ENCODE measurements at places on chromosomes 16 and 17. TPM values are rescaled to one million over a fixed set of nuclear protein-coding genes. Genes with fewer than 3 reads are reported as not detected.
A peak's percentile ranks its signal among the peaks of the same experiment; 100 is the strongest.

- DNase-seq, result no peak
Observed at GRCh38 chr17:66468241-66469087, 166.1 kb downstream of the PRKCA start.

The CAVIN1 gene
- total RNA-seq, result 75.8 TPM

GRCh38 chr16:4891097-4891885, 44.0 kb downstream of the UBN1 start:
- DNase-seq, result no peak

- peak; percentile 78 for DNase-seq
Observed at GRCh38 chr16:72561-73548, at the start of gene RHBDF1. TSS of gene RHBDF1 (minus strand) at chr16:72631. CDS start at chr16:65015, 7,616 bp downstream.

DNA sequence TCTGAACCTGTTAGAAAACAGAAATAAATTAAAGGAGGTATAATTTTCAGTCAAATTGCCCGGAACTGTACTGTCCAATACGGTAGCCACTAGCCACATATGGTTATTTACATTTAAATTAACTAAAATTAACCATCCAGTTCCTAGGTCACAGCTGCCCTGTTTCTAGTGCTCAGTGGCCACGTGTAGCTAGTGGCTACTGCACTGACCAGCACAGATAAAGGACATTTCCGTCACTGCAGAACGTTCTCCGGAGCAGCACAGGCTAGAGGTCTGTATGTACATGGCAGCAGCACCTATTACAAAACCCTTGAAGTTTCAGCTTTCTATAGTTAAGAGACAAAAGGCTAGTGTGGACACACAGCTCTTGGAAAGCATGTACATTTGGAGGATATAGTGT, 33.7 kb downstream of the CPSF4L start:
- DNase-seq, result no peak

The TRPV3 gene
- total RNA-seq, result 0.33 TPM

The AHSP gene
- not detected for total RNA-seq

DNA sequence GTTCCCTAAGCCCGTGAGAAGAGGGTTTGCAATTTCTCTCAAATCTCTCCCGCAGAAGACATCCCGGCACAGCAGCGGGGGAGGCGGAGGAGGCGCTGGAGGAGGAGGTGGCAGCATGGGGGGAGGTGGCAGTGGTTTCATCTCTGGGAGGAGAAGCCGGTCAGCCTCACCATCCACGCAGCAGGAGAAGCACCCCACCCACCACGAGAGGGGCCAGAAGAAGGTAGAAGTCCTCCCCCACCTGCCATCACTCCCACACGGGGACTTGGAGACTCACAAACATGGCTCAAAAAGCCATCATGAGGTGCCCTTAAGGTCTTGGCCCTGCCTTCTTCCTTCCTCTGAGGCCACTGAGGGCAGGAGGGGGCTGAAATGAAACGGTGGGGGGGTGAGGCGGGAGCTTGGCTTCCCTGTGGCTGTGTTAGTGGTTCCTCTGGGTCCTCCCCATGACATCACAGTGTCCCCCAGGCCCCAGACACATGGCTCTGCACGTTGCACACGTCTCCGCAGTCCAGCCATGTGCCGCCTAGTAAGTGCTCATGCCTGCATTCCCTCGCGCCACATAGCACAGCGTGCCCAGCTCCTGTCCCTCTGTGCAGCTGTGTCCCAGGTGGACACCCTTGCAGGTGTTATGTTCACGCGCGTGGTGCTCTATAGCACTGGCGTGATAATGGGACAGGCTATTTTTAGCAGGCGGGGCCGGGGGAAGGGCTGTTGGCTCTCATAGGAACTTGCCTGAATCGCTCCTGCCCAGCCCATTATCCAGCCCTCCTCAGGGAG, 6.9 kb downstream of the MLLT6 start:
- DNase-seq, result no peak

DNA sequence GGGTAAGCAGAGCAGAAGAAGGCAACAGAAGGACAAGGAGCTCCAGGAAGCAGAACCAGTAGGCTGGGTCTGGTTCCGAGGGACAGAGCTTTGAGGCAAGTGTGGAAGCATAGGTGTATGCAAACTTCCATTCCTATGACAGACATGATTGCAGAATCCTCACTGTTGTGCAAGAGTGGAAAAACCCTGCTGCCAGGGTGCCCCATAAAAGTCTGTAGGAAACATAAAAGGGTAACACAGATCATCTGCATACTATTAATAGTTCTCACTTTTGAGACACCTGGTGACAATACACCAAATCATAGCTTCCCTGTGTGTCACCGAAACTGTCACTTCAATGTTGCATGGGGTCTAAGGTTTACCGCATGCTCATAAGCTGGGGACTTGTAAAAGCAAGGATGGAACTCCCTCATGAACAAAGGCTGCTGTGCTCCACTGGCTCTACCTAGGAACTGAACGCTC, 39.7 kb downstream of the ARHGAP17 start:
- no peak for DNase-seq

DNA sequence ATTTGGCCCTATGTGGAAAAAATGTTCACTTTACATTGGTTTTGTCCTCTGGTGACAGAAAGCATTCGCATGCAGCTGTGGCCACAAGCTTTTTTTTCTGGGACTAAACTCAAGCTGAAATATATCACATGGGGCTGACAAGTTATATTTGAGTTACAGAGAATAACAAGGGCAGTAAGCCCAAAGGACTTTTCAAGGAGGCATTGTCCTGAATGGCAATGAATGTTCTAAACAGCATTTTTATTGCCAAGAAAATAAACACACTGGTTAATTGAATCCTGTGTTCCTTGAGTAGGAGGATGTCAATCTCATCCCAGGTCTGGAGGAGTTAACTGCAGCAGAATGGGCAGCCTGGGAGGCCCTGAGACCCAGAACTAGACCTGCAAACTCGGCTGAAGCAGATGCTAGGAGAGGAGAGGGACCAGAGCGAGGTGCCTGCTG, 114.5 kb downstream of the COPRS start:
- no peak for DNase-seq

- DNase-seq, result peak; percentile 69
Observed at GRCh38 chr17:27550974-27551505, 79.9 kb upstream of the LGALS9 start.

The MT1G gene
- total RNA-seq, result 95.2 TPM

DNA sequence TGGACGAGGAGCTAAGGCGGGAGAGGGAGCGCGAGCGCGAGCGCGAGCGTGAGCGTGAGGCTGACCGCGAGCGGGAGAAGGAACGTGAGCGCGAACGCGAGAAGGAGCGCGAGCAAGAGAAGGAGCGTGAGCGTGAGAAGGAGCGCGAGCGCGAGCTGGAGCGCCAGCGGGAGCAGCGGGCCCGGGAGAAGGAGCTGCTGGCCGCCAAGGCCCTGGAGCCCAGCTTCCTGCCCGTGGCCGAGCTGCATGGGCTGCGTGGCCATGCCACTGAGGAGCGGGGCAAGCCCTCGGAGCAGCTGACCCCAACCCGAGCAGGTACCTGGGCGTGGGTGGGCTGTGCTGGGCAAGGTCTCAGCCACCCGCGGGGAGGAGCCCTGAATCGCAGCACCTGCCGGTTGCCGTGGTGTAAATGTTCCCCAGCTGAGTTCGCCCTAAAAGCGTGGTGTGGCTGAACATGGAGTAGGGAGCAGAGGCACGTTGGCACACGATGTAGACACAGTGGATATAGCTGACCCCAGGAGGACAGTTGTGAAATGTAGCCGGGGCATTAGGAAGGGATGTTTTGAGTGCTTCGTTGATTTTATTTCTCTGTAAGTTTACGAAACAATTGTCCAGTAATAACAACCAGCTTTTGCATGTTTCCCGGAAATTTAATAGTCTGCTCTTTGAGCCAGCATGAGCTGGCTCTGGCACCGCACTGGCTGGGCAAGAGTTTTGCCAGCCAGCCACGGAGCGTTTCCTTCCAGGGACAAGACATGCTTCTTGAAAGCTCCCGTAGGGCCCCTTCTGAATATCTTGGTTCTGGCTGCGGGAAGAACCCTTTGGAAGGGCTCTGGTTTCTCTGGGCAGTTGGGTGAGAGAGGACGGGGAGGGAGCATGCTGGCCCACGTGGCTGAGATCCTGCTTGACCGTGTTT, 32.1 kb downstream of the GINS2 start:
- no peak for DNase-seq

Data from body of pancreas (tissue), 4 donors.